ENCODE measurements at places on chromosomes 6 and 20. TPM values are rescaled to one million over a fixed set of nuclear protein-coding genes. Genes with fewer than 3 reads are reported as not detected.

DNA sequence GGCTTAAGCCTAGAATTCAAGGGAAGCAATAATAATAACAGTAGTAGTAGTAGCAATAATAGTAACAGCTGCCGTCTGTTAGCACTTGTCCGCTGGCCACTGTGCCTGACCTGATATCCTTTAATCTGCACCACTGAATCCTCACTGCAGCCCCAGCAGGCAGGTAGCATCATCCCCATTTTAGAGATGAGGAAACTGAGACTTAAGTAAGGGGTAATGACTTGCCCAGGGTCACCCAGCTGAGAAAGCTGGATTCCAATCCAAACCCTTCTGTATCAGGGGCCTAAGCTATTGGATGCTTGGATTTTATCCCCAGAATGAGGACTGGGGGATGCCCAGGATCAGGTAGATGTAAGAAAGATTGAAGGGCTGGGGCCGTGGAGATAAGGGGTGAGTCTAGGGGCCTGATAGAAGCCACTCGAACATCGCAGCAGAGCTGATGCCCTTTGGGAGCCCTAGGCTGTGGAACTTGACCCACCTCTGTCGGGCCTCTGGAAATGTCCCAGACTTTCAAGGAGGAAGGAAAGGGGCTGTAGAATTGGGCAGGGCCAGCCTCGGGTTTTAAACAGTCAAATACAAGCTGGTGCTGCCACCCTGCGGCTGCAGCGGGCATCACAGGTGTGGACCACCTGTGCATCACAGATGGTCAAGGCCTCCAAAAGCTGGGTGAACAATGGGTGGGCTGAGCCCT, 102.1 kb upstream of the MYL9 start:
- DNase-seq, result no peak

- no peak for DNase-seq
These were observed 7.0 kb downstream of the HNF4A start for GRCh38 chr20:44362466-44362940.

GRCh38 chr6:11043961-11044711, at the start of gene ELOVL2:
Gene ELOVL2 (minus strand): TSS chr6:11044305. CDS start chr6:11044230, 75 bp downstream.
- peak; percentile 9 for DNase-seq

The PGC gene
- not detected for total RNA-seq

The PAK5 gene
- 0.13 TPM for total RNA-seq
